ENCODE measurements at places on chromosomes 2 and 18.

GRCh38 chr2:67579806-67580205, 182.7 kb downstream of the ETAA1 start:
- DNase-seq: no peak

DNA sequence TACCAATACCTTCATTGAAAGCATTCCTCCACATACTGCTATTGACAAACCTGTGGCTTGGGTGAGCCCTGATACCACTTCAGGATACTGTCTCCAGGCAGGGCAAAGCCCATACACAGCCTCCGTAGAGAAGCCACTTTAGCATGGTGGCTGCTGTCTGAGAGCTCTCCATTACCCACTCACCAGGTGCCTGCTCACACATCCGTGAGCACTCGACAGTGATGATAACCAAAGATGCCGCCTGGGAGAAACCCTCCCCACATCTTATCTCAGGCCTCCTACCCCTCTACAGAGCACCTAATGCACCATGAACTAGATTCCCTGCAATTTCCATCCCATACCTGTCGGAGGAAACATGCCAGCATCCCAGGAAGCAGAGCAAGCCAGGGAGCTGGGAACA, 57.6 kb upstream of the KLHL29 start:
- no peak for DNase-seq

- no peak for DNase-seq
These were observed 21.5 kb downstream of the SOS1 start for GRCh38 chr2:39099310-39099869.

DNA sequence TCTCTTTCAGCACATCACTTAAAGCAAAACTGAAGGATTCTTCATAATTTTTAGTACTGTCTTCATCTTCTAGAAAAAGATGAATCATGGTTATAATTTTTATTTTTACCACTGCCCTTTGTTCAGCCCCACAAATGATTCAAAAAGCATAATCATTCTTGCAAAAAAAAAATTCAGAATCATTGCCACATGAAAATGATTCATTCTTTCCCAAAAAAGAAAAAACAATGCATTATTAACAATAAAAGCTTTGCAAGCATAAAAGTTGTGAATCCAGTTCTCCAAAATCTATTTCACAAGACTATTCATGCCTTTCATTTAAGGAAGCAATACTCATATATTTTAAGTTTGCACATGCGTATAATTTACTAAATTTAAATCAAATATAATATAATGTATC, 204.8 kb downstream of the RBM43 start:
- DNase-seq: no peak

GRCh38 chr2:108403494-108403893, 25.7 kb downstream of the SULT1C4 start:
- no peak for DNase-seq
